Activated naive CD8-positive, alpha-beta T cell treated with anti-CD3 and anti-CD28 coated beads, Interleukin-2, amount 10 ng/mL, durations not matched to agents 7 days and 5 days (primary cell): ENCODE measurements at places on chromosomes 6 and 20. TPM values are rescaled to one million over a fixed set of nuclear protein-coding genes. Genes with fewer than 3 reads are reported as not detected.

GRCh38 chr6:159116343-159116742, 52.9 kb upstream of the FNDC1 start:
- no peak for DNase-seq

DNA sequence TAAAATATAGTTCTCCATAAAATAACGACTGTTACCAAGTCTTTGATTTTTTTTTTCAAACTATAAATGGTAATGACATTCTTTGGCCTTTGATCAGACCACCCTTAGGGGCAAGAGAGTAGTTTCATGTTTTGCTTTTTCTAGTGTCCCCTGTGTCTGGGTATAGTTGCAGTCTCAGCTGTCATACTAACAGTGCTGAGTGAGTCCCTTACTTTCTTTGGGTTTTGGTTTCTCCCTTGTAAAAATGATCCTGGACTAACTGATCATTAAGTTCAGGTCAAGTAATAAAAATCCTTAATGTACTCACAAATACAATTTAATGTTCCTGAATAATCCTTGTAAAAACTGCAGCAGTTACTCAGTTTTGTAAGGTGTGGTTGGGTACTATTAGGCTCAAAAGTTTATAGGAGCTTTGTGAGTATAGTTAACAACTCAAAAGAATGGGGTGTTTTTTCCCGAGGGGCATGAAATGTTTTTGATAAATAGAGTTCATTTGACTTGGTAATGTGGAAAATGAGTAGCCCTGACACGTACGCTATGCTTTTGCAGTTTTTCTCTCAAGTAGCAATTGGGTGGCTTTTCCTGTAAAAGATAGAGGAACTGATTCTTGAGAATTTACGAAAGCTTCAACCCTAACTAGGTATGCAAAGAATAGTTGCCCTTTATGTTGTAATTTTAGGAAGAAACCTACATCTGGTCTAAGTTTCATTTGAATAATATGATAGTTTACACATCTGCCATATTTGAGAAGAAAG, 6.2 kb downstream of the PTPN1 start:
- DNase-seq, result no peak

- no peak for DNase-seq
Measured at GRCh38 chr6:155832596-155832995, 377.0 kb upstream of the NOX3 start.

Gene GHRH
- total RNA-seq, result not detected

DNA sequence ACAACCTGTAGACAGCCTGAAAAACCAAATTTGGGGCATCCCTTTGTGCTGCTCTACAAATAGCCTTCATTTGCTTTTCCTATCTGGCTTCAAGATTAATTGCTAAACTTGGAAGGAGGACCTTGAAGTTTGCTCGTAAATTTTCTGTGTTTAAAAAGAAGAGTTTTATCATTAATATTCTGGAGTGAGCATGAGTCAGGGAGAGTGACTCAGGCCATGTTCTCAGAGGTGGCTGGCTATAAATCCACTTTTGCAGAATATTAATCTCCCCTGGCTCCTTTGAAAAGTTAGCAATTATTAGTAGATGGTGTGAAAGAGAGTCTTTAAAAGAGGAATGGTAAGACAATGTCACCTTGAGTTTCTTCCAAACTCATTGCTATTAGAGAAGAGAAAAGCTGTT, 91.0 kb downstream of the ANKEF1 start:
- DNase-seq, result no peak
